Thoracic aorta (tissue), 2 donors: ENCODE measurements at places on chromosomes 1 and 21. TPM values are rescaled to one million over a fixed set of nuclear protein-coding genes. Genes with fewer than 3 reads are reported as not detected.

DNA sequence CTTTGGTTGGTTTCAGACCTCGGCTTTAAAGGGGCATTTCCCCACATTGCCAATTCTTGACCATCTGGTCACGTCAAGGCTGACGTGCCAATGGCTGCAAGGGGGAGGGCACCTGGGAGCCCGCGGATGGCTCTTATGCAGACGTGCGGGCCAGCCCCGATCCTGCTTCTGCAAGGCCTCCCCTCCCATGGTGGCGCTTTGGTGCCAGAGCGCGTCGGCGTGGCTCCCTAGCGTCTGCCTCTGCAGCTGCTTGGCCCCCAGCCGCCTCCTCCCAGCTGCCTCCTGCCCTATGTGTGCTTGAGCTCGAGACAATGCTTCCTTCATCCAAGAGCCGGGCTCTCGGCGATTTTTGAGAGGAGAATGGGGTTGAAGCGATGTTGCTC is 29.1 kb downstream of the SKI start:
- peak overlapping the region; percentile 83 for H3K27ac ChIP-seq
- DNase-seq = no peak
- peak overlapping the region; percentile 2 for H3K4me3 ChIP-seq
- H3K27me3 ChIP-seq = no peaks in the 10 kb centered on the region

DNA sequence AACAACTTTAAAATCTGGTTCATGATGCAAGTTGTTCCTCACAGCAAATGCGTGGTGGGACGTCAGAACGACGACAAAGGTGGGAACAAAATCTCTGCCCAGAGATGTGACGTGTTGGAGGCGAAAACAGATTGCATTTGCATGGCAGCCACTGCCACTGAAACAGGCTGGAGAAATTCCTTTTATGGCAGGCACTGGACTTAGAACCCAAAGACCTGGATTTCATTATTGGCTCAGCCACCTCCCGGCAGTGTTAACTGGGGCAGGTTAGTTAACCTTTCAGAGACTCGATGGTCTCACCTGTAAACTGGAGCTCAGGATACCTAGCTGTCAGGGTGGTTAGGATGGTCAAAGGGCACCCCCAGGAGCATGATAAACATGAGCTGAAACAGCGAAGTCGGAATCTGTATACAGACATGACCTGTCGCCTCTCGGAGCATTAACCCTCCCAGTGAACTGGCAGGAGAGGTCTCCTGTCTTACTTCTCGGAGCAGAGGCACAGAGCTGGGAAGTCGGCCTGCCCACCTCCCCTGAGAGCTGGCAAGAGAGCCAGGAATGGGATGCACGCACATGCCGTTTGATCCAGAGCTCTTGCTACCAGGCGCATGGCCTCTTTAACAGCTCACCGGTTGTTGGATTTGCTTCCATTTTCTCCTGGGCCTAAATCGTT is 59.2 kb upstream of the TARBP1 start:
- H3K4me3 ChIP-seq = no peak overlapping the region
- H3K36me3 ChIP-seq = no peaks in the 10 kb centered on the region
- peaks cover 42% of the 10 kb centered on the region for H3K4me1 ChIP-seq
- no peak for DNase-seq
- no peaks in the 10 kb centered on the region for H3K27me3 ChIP-seq

DNA sequence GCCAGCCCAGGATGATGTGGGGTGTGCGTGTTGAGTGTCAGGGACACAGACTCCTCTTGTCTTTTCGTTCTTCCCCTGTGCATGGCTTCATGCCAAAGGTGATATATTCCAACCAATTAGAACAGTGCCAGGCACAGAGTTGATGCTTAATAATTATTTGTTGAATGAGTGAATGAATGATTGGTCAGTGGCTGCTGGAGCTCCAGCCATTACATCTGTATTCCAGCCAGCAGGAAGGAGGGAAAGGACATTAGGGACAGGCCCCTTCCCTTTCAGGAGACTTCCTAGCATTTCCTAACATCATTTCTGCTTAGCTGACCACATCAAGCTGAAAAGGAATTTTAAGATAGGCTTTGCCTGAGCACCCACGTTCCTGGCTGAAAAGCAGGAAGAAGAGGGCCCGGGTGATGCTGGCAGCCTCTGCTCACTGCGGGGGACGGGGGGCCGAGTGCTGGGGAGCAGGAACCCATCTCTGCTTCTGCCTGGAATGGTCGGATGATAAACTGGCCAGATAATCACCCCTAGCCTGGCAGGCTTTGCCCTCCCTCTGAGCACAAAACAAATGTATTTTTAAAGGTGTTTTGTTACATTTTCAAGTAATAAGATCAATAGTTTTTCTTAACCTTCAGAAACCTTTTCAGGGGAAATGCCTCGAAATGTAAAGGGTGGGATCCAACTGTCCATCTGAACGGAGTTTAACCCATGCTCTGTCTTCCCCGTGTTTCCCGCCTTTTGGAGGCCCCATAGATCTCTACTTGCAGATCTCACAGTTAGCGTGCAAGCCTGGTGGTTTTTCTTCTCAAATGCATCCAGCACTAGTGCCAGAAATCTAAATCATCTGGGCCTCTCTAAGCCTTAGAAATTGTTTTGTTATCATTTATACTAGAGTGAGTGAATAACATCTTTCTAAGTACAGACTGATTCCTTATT is 39.0 kb downstream of the SLC37A1 start:
- H3K36me3 ChIP-seq = peaks cover 6% of the 10 kb centered on the region
- DNase-seq = no peak
- H3K27me3 ChIP-seq = no peaks in the 10 kb centered on the region
- no peaks in the 10 kb centered on the region for H3K4me1 ChIP-seq

TMEM82 gene
- not detected for total RNA-seq

PDC gene
- not detected for total RNA-seq

- H3K4me3 ChIP-seq = no peak overlapping the region
- H3K4me1 ChIP-seq = no peaks in the 10 kb centered on the region
- H3K27me3 ChIP-seq = no peaks in the 10 kb centered on the region
- H3K27ac ChIP-seq = no peak overlapping the region
Observed at GRCh38 chr21:41744028-41744930, 22.6 kb downstream of the RIPK4 start.

CFHR3 gene
- not detected for total RNA-seq

CTH gene
- 0.81 TPM for total RNA-seq

LDLRAP1 gene
- 35.2 TPM for total RNA-seq

DNA sequence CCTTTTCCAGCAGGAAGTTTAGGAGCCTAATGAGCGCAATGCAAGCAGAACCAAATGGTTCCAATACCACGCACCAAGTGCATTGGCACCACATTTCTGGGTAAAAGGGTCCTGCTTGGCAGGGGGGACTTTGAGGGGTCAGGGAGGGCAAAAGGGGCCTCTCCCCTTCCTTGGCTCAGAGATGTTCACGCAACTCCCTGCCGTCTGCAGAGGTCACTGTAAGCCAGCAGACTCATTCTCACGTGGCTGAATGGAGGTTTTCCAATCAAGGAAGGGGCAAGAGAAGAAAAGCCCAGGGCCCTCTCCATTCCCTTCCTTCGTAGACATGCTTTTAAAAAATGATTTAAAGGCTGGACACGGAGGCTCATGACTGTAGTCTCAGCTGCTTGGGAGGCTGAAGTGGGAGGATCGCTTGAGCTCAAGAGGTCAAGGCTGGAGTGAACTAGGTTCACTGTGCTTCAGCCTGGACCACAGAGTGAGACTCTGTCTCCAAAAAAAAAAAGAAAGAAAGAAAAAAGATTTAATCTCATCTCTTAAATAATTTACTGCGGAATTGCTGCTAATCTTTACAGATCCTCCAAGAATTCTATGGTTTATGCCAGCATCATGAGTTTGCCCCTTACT is 80.3 kb downstream of the RUNX3 start:
- H3K27me3 ChIP-seq = no peaks in the 10 kb centered on the region
- H3K4me1 ChIP-seq = no peaks in the 10 kb centered on the region
- no peaks in the 10 kb centered on the region for H3K36me3 ChIP-seq

DNA sequence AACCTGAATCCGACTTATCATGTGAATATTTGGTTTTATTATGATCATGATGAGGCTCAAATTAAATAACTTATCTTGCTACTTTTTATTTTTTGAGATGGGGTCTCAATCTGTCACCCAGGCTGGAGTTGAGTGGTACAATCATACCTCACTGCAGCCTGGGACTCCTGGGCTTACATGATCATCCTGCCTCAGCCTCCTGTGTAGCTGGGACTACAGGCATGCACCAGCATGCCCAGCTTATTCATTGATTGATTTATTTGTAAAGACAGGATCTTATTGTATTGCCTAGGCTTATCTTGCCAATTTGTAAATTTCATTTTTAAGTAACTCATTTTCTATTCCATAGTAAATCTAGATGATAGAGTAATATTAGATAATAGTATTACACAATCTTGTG is 84.3 kb downstream of the COL11A1 start:
- DNase-seq = no peak
- no peak overlapping the region for H3K27ac ChIP-seq
- H3K4me3 ChIP-seq = no peak overlapping the region
- H3K36me3 ChIP-seq = no peaks in the 10 kb centered on the region

DNA sequence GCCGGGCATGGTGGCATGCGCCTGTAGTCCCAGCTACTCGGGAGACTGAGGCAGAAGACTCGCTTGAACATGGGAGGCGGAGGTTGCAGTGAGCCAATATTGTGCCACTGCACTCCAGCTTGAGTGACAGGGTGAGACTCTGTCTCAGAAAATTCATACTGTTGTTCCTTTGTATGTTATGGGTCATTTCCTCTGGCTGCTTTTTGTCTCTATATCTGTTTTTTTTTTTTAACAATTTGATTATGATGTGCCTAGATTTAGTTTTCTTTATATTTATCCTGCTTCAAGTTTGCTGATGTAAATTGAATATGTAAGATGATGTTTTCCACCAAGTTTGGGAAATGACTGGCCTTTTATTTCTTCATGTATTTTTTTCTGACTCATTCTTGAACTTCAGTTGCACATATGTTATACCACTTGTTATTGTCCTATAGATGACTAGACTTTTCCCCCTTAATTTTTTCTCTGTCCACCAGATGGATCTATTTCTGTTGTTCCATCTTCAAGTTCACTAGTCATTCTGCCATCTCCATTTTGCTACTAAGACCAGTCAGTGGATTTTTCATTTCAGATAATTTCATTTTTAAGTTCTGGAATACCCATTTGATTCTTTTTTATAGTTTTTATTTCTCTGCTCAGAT is 173.5 kb downstream of the GALNT2 start:
- no peaks in the 10 kb centered on the region for H3K27me3 ChIP-seq
- no peak for DNase-seq
- peaks cover 10% of the 10 kb centered on the region for H3K4me1 ChIP-seq
- peaks cover 6% of the 10 kb centered on the region for H3K36me3 ChIP-seq

GRCh38 chr1:234863551-234863971 is 253.6 kb upstream of the IRF2BP2 start:
- DNase-seq = no peak
- H3K36me3 ChIP-seq = no peaks in the 10 kb centered on the region
- peak overlapping the region; percentile 70 for H3K27ac ChIP-seq

DNA sequence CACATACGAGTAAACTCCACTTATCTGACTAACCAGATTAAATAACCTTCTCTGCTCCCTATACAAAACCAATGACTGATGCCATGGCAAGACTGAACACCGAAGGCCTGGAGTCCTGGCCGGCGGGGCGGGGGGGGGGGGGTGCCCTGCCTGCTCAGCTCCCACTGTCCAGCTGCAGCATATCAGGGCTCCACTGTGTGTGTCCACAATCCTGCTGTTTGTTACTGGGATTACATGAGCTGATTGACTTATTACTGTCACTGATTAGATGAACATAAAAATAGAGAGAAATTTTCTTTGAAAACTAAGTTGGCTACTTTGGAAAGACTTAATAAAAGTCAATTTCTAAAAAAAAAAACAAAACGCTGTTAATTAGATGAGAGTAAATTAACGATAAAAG is 24.9 kb downstream of the TMEM63A start:
- DNase-seq = no peak
- no peaks in the 10 kb centered on the region for H3K27me3 ChIP-seq
- H3K4me1 ChIP-seq = no peaks in the 10 kb centered on the region
- peaks cover 49% of the 10 kb centered on the region for H3K36me3 ChIP-seq
- H3K27ac ChIP-seq = no peak overlapping the region

DNA sequence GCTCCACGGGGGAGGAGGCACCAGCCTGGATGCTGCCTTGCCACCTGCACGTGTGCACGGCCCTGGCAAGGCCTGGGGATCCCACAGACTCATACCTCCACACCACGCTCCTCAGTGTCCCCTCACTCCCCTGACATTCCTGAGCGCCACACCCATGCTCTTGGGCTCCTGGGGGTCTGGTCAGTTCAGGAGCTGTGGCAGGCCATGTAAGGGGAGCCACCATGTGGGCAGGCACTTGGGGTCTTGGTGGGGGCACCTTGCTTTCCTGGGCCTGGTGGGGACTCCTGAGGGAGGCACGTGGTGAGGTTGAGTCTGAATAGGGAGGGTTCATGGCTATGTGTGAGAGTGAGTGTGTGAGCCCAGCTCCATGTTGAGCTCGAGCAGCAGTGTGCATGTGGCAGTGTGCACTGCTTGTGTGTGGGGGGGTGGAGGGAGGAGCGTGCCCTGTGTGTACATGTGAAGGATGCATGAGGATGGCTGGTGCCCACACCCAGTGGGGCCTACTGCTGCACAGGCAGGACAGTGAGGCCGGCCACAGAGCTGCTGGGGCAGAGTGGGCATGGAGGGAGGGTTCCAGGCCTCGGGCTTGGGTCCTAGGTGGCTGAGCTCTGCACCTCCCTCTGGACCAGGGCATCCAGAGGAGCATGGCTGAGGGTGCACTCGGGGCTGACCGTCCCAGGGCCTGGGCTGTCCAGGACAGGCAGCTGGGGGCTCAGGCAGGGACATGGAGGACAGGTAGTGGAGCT is 1.6 kb downstream of the GJC2 start:
- peaks cover 5% of the 10 kb centered on the region for H3K36me3 ChIP-seq
- peaks cover 34% of the 10 kb centered on the region for H3K4me1 ChIP-seq
- peak overlapping the region; percentile 83 for H3K27ac ChIP-seq
- DNase-seq = no peak
- peak overlapping the region; percentile 48 for H3K4me3 ChIP-seq

DNA sequence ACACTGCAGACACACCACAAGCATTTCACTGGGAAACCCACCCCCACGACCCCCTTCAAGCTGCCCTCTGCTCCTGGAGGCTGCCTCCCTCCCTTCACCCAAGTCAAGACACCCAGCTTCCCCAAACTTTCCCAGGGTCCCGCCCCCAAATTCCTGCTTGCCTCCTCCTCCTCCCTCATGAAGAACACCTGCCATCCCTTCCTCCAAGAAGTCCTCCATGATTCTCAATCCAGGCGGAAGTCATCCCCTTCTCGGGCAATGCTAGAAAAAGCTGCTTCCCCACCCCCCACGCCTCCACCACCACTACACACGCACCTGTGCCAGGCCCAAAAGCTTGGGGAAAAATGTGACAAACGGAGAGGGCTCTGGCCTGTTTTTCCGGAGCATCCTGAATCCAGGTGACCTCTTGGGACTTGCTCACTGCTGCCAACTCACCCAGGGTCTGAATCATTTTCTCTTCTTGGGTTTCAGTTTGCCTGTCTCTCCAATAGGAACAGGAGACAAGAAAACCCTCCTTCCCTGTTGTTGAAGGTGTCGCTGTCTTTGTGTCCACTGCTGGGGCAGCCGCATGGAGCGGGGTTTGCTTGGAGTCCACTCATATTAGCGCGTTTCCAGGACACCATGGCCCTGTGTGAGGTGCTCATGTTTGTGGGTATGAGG is 101.0 kb upstream of the CASZ1 start:
- H3K4me1 ChIP-seq = peaks cover 7% of the 10 kb centered on the region
- no peaks in the 10 kb centered on the region for H3K27me3 ChIP-seq
- H3K4me3 ChIP-seq = no peak overlapping the region
- DNase-seq = no peak
- H3K36me3 ChIP-seq = no peaks in the 10 kb centered on the region
- H3K27ac ChIP-seq = no peak overlapping the region
